ENCODE measurements at places on chromosomes 11 and 22. TPM values are rescaled to one million over a fixed set of nuclear protein-coding genes. Genes with fewer than 3 reads are reported as not detected.

GRCh38 chr11:132948252-132948651 is 584.0 kb downstream of the OPCML start:
- no peak overlapping the region for H3K27ac ChIP-seq
- no peak overlapping the region for H3K4me3 ChIP-seq
- no peaks in the 10 kb centered on the region for H3K36me3 ChIP-seq
- DNase-seq: no peak

DNA sequence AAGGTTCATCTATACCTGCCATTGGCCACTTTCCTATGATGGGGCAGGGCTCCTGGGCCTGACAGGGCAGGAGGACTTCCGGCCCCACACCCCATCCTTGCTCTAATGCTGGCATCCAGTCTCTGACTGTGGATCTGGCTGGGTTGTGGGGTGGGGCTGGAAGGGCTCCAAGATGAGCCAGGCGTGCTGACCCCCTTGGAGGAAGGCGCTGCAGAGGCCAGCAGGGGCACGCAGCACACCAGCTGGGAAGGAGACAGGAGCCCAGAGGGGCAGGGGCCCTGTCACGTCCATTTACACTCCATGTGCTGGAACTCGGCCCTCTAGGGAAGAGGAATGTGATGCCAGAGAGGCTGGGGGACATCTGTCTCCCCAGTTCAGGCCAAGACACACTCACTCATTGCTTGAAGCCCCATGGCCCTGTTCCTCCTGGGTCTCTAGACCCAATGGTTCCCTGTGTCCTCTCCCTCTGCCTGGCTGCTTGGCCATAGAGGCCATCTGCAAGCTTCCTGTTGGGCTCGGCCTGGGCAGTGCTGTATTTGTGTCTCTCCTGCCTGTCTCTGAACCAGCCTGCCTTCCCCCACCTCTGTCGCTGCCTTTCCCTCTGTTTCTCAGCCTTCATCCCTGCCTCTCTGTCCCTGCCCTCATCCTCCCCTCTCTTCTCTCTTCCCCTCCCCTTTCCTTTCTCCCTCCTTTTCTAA is 67.5 kb upstream of the NECTIN1 start:
- peaks cover 5% of the 10 kb centered on the region for H3K36me3 ChIP-seq
- H3K4me3 ChIP-seq: no peak overlapping the region
- DNase-seq: no peak
- no peak overlapping the region for H3K27ac ChIP-seq
- peaks cover 32% of the 10 kb centered on the region for H3K27me3 ChIP-seq

DNA sequence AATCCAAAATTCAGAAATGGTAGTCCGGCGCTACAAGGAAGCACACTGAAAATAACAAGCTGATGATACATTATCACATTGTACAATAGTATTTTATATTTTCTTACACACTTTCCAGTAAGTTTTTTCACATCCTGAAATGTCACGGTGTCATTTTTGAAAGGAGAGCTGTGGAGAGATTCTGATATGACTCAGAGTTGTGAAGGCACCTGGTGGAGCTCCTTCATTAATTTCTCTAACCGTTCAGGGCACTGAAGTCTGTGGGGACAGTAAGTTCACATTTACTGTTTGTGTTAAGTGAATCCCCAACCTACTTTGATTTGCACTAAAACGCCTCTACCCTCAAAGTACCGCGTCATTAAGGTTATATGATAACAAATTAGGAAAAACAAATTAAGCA is 13.3 kb downstream of the LDHAL6A start:
- no peaks in the 10 kb centered on the region for H3K27me3 ChIP-seq
- DNase-seq: no peak
- H3K36me3 ChIP-seq: peaks cover 11% of the 10 kb centered on the region
- H3K4me3 ChIP-seq: no peak overlapping the region
- H3K27ac ChIP-seq: no peak overlapping the region

- no peak overlapping the region for H3K4me3 ChIP-seq
- no peaks in the 10 kb centered on the region for H3K4me1 ChIP-seq
- no peak overlapping the region for H3K27ac ChIP-seq
- H3K36me3 ChIP-seq: peaks cover 75% of the 10 kb centered on the region
- DNase-seq: no peak
Measured at GRCh38 chr22:25054943-25055511, 102.5 kb downstream of the KIAA1671 start.

Gene TMEM134
- total RNA-seq: 49.7 TPM
